ENCODE measurements at places on chromosomes 11 and 22.

- DNase-seq: no peak
Measured at GRCh38 chr11:130203766-130204702, 44.5 kb downstream of the ST14 start.

- DNase-seq: no peak
Measured at GRCh38 chr11:82872377-82873150, 27.7 kb downstream of the PRCP start.

DNA sequence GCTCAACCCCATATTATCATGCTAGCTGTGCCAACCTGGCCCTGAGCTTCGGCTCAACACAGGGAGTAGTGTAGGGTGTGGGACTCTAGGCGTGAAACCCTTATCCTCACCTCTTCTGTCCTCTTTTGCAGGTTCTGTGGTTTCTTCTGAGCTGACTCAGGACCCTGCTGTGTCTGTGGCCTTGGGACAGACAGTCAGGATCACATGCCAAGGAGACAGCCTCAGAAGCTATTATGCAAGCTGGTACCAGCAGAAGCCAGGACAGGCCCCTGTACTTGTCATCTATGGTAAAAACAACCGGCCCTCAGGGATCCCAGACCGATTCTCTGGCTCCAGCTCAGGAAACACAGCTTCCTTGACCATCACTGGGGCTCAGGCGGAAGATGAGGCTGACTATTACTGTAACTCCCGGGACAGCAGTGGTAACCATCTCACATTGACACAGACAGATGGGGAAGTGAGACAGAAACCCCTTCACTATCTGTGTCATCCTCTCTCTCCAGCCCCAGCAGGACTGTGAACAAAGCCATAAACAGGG, 76.4 kb downstream of the GGTLC2 start:
- no peak for DNase-seq

GRCh38 chr11:123483058-123483457, 53.0 kb downstream of the GRAMD1B start:
- no peak for DNase-seq

- no peak for DNase-seq
Measured at GRCh38 chr11:44046182-44046581, 1.6 kb upstream of the ACCSL start.

DNA sequence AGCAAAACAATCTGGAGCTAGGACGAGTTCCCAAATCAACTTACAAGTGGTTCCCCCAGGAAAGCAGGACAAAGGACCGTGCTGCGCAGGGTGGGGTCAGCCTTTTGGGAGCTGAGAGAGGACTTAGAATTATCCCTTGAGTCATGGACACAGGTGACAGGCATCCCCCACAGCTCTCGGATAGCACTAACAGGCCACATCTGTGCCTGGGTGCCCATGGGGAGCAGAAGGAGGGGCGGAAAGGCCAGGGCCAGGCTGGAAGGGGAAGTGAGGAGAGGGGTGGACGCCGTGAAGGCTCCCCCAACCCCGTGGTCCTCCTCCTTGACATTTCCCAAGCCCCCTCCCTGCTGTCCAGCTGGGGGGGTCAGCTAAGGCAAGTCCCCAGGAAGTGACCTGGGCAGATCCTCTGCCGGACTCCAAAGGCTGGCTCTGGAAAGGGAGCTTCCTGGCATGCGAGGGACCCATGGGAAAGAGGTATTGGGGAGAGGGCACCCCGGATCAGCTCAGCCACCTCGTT, 31.6 kb upstream of the A4GALT start:
- DNase-seq: no peak

- DNase-seq: no peak
Measured at GRCh38 chr22:29260601-29261315, 7.0 kb downstream of the RHBDD3 start.

DNA sequence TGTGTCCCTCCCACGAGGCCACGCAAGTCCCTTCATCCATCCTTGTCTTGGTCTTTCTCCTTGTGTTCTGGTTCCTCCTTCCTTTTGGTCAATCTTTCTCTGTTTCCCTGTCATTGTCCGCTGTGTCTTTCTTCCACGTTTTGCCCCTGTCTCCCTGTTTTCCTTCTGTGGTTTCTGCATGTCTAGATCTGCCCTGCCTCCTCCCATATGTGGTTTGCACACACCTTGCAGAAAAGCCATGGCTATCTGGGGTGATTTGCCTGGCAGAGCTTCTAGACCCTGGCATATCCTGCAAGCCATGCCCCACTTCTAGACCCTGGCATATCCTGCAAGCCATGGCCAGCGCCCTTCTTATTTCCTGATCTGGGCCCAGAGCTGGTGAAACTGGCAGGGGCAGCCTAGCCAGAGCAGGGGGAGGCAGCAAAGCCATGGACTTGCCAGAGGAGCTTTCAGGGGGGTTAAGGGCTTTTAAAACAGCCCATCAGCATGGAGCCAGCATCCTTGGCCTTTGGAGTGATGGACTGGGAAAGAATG, 131.6 kb upstream of the NECTIN1 start:
- no peak for DNase-seq

DNA sequence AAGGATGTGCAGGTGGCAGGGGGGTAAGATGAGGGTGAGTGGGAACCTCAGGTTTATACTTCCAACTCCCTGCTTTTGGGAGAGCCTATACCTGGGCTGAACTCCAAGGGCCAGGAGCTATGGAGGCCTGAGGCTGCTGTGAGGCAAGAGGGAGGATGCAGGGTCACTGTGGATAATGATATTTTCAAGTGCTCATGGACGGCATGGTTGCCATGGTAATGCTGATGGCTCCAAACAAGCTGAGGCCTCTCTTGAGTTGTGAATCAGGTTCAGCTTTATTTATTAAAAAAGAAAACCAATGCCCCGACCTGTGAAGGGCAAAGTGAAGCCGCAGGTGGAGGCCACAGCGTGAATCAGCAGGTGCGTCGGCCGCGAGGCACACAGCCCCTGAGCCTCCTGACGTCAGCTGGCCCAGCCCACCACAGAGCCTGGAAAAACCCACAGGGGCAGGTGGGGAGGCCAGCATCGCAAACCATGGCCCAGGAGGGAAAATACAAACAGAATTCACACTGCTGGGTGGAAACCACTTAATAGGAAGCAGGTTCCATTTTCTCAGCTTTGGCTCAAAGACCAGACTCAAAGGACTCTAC, 17.4 kb upstream of the CREB3L1 start:
- peak; percentile 15 for DNase-seq

DNA sequence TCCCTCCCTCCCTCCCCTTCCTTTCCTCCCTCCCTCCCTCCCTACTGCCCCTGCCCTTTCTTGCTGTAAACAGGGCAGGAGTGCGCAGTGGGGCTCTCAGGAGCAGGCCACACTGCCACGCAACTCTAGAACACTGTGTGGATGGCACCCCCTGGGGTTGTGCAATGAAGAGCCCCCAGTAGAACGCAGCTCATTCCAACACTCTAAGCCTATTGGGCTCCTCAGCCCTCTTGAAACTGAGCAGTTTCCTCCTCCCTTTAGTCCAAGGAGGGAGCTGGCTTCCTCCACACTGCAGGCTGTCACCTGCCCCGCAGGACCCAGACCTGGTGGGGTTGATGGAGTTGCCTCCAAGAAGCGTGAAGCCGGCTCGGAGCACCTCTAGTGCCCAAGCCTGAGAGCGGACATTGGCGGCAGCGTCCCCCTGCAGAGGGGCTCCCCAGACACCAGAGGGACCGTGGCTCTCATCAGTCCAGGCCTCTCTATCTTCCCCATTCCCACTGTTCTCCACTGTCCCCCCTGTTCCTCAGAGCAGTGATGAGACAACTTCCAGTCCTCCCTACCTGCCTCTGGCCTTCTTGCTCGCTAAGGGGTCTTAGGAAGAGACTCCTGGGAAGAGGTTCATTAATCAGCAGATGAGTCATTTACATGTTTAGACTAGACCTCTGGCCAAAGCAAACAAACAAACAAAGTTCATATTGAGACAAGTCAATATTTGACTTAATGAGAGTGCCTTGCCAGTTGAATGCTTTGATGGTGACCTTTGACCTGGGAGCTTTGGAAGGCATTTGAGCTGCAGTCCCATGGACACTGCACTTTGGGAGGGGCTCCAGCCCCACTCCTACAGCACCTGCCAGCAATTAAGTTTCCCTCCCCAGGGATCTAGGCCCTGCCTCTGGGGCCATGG, 64.0 kb downstream of the RPUSD4 start:
- peak; percentile 50 for DNase-seq

DNA sequence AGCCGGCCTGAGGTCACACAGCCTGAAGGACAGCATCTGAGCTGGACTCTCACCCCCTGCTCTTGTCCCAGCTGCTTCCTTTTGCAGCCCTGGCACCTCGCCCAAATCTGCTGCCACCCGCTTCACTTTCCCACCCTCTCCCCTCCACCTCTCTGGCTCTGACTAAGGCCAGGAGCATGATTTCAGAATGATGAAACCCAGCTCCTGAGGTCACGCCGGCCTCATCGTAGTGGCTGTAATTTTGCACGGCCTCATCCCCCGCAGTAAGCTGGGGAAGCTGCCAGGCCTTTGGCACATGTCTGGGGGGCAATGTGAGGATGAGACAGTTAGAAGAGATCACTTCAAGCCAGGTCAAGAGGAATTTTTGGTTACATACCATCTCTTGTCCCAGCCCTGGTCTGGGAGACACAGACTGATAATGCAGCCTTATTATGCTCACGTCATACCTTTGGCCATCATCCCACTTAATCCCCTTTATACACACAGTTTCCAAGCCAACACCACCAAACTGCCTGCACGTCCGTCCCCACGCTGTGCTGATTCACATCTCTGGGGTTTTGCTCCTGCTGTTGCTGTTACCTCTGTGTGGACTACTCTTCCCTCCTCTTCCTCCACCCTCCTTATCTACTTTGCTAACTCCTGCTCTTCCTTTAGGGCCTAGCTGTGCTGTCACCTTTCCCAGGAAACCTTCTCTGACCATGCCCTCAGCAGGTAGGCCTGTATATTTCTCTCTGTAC, 58.1 kb downstream of the CHRDL2 start:
- DNase-seq: peak; percentile 35

- DNase-seq: no peak
Measured at GRCh38 chr11:69066122-69067112, 17.7 kb downstream of the TPCN2 start.

DNA sequence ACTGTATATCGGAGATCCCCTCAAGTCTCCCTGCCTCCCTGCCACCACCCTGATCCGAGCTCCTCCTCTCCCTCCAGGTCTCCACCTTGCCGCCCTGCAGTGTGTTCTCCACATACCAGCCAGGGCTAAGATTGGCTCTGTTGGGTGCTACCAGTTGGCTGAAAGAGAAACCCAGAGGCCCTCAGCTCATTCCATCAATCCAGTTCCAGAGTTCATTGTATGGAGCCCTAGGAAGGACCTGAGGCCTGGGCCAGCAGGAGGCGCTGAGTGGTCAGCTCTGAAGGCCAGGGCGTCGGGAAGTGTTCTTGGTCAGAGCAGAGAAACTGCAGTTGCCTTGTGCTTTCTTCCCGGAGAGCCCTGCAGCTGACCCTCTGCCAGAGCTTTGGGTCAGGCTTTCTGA, 2.2 kb upstream of the TOP3B start:
- DNase-seq: no peak

DNA sequence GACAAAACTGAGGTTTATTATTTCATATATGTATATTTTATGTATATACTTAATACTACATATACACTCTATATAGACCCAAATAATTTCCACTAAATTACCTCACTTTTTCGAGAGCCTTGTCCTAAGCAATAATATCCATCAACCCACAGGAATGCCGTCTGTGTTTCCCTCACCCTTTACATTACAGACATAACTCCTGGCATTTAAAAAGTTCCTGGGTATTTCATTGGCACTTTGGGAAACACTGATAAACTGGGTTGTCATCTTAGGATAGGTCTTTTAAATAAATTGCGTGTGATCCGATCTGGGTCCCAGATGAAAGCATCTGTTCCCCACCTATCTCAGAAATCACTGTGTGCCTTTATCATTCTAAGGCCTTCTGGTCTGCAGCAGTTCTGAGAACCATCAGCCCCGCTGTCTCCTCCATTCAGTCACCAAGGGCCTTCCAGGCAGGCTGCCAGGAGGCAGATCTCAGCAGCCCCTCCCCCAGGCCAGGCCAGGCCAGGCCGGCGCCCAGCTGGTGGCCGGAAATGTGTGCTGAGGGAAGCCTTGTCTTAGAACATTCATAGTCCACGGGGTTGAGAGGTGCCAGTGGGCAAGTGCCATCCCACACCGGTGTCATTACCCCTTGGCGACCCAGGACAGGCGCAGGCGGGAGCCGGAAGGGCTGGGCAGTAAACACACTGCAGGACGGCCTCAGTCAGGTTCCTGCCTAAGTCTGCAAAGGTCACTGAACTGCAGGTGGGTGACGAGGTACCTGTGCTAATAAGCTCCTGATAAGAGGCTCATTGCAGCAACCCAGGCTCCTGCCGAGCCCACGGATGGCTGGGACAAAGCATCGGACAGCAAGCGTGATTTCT, 3.3 kb downstream of the FGF19 start:
- DNase-seq: peak; percentile 83

GRCh38 chr22:43745411-43745770, 66.7 kb downstream of the EFCAB6 start:
- no peak for DNase-seq

- peak; percentile 47 for DNase-seq
Measured at GRCh38 chr11:20337526-20338154, 25.9 kb upstream of the HTATIP2 start.

DNA sequence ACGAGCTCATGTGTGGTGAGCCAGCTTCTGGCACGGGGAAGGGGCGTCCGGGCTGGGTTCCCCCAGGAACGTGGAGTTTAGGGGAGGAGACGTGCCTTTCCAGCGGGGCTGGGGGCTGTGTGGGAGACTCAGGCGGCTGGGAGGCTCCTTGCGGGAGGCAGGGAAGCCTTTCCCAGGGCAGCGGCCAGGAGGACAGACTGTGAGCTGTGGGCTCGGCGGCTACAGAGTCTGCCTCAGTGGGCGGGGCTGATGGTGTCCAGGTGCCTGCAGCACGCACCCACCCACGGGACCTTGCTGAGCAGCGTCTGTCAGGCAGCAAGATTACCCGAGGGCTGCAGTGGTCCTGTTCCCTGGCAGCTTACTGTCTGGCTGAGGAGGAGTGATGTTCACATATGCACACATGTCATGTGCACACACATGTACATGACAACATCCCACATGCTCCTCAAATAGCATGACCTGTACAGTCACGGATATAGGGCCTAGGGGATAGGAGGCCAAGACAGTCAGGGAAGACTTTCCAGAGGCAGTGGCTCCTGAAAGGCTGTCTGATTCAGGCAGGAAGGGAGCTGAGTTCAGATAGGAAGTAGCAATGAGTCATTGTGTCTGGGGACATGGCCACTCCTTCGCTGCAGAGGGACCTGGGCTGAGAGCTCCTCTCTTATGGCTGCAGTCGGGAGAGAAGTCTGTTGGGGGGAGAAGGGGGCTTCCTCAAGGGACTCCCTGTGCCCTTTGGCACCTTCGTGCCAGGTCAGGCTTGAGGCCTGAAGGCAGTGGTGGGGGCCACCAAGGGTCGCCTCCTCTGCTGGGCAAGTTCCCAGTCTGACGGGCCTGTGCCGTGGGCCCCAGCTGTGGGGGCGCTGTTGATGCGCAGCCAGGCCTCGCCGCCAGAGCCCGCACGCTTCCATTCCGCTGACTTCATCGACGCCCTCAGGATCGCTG, 23.3 kb upstream of the PPP6R3 start:
- no peak for DNase-seq

DNA sequence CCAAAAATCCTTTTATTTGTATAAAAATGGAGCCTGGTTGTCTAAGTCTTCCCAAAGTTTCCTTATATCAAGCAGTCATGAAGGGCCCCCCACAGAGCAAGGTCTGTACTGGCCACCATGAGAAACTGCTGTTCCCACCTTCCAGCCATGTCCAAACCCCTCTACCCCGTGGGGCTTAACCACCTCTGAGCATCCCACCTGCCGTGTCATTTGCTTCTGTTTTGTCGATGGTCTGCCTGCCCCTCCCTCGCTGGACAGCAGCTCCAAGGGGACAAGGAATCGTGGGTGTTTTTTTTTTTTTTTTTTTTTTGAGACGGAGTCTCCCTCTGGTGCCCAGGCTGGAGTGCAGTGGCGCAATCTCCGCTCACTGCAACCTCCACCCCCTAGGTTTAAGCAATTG, 11.1 kb upstream of the ANO1 start:
- DNase-seq: no peak

GRCh38 chr11:78893996-78894395, 319.3 kb upstream of the NARS2 start:
- DNase-seq: no peak
